ENCODE measurements at places on chromosomes 2 and 18. TPM values are rescaled to one million over a fixed set of nuclear protein-coding genes. Genes with fewer than 3 reads are reported as not detected.

DNA sequence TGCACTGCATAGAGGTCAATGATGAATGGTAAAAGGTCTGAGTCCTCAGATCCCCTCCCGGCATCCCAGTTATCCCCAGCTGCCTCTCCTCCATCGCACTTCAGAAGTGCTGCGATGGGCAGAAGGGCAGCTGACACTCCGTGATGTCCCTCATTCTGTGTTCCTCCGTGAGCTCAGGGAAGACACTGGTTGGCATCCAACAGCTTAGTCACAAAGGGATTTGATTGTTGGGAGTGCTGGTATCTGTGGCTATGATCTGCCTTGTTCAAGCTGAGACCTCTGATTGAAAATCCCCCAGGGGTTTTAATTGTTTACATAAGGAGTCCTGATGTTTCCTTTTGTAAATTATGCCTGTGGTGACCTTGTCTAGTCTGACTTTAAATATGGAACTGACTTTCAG is 19.0 kb upstream of the SAG start:
- no peak for DNase-seq

GRCh38 chr2:60821587-60822302 is 59.6 kb upstream of the REL start:
- DNase-seq = no peak

PROKR1 gene
- total RNA-seq = 0.11 TPM

RETSAT gene
- total RNA-seq = 23.4 TPM

RAD51AP2 gene
- total RNA-seq = 0.18 TPM

All from mesothelial cell of epicardium (in vitro differentiated cells).